ENCODE measurements at places on chromosomes 12 and 14.

DNA sequence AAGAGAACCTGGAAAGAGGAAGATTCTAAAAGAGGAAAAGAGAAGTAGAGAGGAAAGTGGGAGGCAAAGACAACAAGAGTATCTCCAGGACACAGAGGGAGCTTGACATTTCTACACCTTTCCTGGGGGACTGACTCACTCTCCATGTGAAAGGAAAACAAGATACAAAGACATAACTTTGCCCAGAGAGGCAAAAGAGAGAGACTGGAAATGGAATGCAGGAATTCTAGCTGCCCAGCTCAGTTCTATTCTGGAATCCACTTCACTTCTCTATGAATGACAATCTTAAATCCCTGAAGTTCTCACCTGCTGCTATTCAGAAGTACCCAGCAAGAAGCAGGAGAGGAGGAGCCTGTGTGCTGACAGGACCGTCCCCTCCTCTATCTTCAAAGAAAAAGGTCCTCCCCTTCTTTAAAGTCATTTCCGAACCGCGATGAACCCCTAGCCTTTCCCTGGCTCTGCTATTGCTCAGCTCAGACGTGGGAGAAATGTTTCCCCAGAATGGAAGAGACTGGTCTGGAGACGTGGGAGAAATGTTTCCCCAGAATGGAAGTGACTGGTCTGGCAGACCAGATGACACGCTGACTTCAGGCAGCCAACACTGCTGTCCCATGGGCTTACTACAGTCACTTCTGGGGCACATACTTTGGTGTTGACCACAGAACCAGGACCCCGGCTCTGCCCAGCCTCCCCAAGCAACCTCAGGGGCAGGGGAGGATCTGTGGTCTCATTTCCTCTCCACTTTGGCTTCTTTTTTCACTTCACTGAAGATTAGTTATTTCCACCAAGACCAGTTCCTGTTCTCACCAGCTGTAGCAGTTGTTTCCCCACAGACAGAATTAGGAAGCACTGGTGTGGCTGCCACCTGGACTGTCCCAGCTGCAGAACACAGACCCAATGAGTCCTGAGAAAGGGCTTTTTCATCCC, 8.3 kb downstream of the FMNL3 start:
- peak; percentile 45 for DNase-seq

DNA sequence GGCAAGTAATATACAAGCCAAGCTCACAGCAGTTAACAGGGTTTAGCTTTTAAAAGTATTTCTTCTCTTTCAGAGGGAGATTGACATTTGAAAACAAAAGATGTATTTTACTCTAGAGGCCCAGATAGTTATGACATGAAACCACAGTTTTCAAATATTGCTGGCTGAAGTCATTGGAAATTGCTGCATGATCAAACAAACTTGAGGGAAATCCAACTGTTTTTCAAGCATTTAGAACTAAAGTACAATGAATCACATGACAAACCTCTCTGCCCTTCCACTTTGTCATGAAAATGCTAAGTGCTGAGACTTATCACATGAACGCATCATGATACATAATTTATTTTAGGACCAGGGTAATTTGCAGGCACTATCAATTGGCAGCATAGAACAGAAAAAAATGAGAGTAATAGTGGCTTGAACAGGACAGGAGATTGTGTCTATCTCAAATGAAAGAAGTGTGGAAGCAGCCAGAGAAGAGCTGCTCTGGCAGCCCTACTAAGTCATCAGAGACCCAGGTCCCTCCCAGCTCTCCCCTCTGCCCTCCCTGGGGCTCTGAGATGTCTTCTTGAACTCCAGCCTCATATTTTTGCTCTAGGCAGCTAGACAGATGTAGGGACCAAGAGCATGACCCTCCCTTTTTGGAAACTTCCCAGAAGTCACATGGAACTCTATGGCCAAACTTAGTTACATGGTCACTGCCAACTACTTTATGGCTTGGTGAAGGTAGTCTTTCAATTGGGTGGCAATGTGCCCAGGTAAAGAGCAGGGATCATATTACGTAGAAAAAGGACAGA, 90.1 kb upstream of the PELI2 start:
- DNase-seq, result no peak

GRCh38 chr12:119312904-119313303, 21.6 kb upstream of the CCDC60 start:
- no peak for DNase-seq

GRCh38 chr12:118377884-118378470, 1.6 kb downstream of the SUDS3 start:
- DNase-seq, result peak; percentile 66

DNA sequence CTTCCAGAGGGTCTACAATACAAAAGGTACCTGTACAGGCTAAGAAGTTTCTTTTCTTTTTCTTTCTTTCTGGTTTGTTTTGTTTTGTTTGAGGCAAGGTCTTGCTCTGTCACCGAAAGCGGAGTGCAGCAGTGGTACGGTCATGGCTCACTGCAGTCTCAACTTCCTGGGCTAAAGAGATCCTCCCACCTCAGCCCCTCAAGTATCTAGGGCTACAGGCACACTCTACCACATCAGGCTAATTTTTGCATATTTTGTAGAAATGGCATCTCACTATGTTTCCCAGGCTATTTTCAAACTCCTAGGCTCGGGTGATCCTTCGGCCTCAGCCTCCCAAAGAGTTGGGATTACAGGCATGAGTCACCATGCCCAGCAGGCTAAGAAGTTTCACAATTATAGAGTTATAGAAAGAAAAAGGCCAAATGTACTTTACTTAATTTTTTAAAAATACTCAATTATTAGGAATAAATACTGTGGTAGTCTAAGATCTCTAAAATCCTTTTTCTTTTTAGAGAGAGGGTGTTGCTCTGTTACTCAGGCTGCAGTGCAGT, 3.0 kb upstream of the PIGH start:
- DNase-seq, result no peak

- no peak for DNase-seq
Measured at GRCh38 chr12:111309584-111309983, 59.3 kb downstream of the PHETA1 start.

GRCh38 chr12:28218875-28219274, 28.6 kb downstream of the CCDC91 start:
- DNase-seq, result no peak

GRCh38 chr14:99383472-99384449, 96.9 kb downstream of the SETD3 start:
- no peak for DNase-seq

DNA sequence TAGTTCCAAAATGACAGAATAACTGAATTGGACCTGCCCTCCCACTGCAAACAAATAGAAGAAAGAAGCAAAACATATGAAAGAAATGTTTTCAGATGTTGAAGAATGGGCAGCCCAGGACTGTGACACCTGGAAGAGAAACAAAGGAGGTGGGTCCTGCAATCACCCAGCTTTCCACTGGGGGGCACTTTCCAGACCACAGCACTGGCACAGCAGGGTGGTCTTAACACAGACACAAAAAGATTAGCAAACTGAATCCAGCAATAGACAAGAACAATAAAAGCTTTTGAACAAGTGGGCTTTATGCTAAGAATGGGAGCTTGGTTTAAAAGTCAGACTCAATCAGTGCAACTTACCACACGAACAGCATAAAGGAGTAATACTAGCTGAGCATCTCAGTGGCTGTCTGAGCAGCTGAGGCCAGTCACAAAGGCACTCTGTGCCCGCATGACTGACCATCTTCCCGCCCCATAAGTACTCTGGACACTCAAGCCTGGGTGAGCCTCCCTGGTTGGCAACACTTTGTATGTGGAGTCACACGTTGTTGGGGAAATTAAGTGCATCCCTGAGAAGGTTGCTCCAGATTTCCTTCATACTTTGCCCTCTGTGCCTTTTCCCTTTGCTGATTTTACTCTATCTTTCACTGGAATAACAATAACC, 27.7 kb downstream of the JKAMP start:
- DNase-seq, result no peak

DNA sequence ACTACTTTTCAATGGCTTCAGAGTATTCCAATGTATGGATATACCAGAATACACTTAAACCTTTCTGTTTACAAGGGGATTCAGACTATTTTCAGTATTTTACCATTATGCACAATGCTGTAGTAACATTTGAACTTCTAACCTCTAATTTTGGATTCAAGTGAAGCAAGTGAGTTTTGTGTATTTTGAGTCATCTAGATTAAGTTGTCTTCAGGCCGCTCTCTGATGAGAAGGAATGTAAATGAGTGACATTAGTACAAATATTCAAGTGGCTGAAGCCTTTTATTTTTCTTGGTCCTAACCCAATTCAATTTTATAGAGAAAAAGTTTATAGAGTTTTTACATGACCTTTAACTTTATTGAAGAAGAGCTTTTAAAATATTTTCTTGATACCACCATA, 125.6 kb downstream of the PDE3A start:
- DNase-seq, result no peak

DNA sequence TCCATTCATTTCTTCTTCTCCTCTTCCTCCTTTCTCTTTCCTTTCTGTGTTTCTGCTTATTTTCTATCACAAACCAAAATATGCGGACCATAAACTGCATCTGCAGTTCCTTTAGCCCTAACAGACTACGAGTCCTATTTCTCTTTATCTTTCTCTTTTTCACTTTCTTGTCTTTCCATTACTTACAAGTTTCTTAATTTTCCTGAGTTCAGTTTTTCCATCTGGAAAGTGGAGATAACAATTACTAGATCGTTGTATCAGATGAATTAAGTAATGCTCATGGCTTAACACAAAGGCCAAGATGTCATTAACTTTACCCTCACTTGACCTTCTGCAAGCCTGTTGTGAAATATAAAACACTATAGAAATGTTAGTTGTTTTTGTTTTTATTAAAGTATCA, 983 bp upstream of the COPS7A start:
- DNase-seq, result no peak

GRCh38 chr12:49882851-49883464, 20.7 kb downstream of the FAIM2 start:
- DNase-seq, result no peak

DNA sequence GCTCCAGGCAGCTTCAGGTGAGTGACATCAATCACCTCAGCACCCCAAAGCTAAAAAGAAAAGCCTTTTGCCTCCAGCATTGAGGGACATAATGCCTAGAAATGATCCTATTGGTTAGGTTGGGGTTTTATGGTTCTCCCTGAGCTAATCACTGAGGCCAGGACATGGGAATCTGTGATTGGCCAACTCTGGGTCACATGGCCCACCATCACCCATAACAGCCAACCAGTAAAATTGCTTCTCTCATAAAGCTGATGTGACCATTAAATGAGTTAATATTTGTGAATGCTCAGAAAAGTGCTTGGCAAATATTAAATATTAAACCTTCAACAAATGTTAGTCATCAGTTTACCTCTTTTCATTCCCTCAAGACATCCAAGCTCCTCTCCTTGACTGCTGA, 60.2 kb downstream of the TBX3 start:
- no peak for DNase-seq

GRCh38 chr14:99036611-99037293, 235.2 kb downstream of the BCL11B start:
- no peak for DNase-seq

GRCh38 chr12:115303723-115304309, 619.8 kb upstream of the TBX3 start:
- DNase-seq, result no peak

GRCh38 chr12:82627799-82628198, 58.9 kb upstream of the TMTC2 start:
- DNase-seq, result no peak

DNA sequence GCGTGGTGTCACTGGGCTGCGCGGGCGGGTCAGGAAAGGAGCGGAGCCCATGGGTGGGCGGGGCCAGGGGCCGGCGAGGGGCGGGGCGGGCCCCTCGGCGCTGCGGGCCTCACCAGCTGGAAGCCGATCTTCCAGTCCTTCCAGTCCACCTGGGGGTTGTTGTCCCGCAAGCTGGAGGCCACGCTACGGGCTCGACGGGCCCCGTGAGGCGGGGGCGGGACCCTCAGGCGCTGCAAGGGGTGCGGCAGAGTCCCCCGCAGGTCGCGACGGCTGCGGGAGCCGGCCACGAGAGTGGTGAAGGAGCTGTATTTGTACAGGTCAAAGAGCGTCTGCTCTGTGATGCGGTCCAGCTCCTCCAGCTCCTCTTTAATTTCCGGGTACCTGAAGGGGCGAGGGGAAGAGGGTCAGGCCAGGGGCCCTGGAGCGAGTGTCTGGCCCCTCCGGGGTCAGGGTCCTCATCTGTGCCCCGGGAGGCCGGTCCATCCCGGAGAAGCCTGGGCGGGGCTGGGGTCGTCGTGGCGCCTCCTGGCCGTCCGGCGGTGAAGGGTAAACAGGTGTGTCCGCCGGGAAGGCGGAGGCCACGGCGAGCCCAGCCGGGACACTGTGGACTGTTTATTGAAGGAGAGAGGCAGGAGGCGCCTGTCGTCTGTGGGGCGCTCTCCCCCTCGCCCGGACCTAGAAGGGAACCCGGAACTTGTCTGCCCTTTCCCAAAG, 11.9 kb downstream of the SCNN1A start:
- peak; percentile 64 for DNase-seq

- no peak for DNase-seq
Measured at GRCh38 chr12:52043386-52044212, 7.6 kb upstream of the NR4A1 start.

GRCh38 chr12:46950094-46950493, 124.3 kb upstream of the SLC38A4 start:
- no peak for DNase-seq

DNA sequence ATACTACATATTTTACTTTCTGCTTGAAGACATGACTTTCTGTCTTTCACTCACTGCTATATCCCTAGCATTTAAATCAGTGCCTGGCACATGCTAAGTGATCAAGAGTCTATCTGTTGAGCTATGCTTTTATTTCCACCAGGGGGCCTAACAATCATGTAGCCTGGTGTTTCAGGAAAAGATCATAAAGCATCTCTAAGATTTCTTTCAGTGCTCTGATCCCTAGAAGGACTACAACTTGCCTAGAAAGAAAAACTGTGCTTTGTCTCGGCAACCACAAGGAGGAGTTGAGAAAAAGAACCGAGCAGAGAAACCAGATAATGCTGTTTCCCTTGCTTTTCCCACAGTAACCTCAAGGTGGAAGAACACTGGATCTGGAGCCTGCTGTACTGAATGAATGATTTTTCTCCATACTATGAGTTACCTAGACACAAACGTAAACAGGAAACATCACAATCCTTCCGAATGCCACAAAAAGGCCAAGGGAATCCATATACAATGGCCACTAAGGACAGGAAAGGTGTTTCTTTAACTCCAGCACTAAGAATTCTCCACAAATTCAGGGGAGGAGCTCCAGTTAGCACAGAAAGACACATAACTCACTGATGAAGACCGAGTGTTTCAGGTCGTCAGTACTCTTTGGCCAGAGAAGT, 1.2 kb downstream of the CRY1 start:
- DNase-seq, result no peak

DNA sequence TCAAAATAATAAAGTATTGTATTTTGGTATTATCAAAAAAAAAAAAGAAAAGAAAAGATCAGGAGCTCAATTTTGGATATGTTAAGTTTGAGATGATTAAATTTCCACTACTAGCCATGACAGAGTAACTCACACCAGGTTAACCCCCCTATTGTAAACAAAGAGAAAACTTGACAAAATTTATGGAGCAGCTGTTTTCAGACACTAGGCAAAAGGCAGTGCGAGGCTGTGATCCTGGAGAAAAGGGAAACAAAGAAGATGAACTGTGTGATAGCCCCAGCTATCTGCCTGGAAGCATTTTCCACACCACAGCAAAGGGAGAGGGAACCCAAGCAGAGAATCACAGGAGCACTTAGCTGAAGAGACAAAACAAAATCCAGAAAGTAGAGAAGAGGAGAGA, 145.0 kb downstream of the KIF21A start:
- DNase-seq, result no peak

Measured in stimulated activated naive CD4-positive, alpha-beta T cell treated with Interleukin-2 at 50 U/mL for 16 hours (primary cell).